ENCODE measurements at places on chromosomes 1 and 21. TPM values are rescaled to one million over a fixed set of nuclear protein-coding genes. Genes with fewer than 3 reads are reported as not detected.

Gene EXO1
- total RNA-seq, result 37.7 TPM

DNA sequence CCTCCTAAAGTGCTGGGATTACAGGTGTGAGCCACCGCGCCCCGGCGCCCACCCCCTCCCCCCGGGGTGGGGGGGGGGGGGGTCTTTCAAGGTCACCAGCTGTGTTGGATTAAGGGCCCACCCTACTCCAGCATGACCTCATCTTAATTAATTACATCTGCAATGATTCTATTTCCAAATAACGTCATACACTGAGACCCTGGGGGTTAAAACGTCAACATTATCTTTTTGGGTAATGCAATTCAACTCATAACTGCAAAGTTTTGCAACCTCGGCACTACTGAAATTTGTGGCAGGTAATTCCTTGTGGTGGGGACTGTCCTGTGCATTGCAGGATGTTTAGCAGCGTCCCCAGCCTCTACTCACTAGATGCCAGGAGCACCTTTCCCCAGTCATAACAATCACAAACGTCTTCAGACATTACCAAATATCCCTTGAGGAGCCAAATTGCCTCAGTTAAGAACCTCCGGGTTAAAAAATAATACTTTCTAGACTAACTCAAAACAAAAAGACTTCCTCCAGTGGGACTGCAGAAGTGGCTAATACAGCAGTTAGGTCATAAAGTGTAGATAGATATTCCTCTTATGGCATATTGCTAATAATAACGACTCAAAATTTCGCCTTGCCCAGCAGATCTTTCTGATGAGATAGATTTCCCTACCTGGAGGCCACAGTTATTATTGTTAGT is 233.0 kb upstream of the KAZN start:
- DNase-seq, result no peak

DNA sequence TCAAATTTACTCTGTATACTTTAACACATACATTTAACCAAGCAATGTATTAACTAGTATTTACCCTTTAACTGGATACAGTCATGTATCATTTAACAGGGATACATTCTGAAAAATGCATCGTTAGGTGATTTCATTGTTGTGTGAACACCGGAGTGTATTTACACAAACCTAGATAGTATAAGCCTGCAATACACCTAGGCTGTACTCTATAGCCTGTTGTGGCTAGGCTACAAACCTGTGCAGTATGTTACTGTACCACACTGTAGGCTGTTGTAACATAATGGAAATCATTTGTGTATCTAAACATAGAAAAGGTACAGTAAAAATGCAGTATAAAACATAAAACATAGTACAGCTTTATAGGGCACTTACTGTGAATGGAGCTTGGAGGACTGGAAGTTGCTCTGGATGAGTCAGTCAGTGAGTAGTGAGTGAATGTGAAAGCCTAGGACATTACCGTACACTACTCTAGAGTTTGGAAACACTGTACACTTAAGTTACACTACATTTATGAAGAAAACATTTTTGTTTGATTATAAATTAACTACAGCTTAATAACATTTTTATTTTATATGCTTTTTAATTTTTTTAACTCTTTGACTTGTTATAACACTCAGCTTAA is 21.3 kb downstream of the RGS4 start:
- DNase-seq, result peak; percentile 71

DNA sequence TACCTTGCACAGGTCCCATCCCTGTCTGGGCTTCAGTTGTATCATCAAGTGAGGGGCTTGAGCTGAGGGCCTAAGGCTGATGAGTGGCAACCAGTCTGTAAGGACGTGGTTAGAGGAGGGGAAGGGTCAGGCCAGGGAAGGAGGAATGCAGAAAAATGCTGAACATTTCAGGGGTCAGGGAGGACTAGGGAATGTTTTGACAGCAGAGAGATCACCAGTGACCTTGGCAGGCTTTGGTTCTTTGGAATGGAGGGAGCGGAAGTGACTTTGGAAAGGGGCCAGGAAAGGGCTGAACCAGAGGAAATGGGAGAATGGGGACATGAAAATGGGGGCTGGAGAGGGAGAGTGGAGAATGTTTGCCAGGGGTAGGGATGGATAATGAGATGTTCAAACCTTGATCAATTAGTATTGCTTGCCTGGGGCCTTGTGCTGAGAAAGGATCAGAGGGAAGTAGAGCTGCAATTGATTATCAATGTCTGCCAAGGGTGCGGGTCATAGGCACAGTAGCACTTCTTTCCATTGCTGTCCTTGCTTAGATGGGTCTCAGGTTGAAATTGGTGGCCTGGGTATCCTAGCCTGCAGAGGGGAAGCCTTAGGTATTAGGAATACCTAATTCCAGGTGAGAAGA is 7.4 kb downstream of the LDLRAP1 start:
- DNase-seq, result no peak

Gene SLC2A5
- total RNA-seq, result 0.57 TPM

Gene CFAP141
- not detected for total RNA-seq

GRCh38 chr21:32554832-32555638 is 30.3 kb downstream of the TCP10L start:
- DNase-seq, result no peak

DNA sequence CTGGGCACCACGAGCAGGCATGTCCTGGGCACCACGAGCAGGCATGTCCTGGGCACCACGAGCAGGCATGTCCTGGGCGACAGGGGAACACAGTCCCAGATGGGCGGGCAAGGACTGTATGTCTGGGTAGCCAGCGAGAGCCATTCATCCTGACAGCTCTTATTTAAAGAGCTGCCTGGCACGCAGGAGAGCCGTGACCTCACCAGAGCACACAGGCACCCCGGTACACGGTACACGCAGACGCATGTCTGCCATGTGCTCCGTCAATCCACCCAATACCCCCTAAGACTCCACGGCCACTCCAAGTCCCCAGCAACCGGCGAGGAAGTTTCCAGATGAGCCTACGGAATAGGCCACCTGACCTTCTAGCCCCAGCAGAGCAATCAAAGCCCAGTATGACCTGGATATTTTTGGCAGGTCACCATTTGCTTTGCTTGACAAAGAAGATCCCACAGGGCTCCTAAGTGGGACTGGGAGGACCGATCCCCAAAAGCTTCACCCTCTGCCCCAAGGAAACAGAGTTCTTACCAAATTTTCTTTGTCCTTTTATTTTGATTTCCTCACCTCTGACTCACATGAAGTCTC is 51.7 kb downstream of the CASZ1 start:
- DNase-seq, result no peak

Gene ADGRL2
- 1.2 TPM for total RNA-seq

Gene S100A2
- 24.8 TPM for total RNA-seq

Gene ARL8A
- 25.6 TPM for total RNA-seq

GRCh38 chr1:209603877-209604276 is 20.4 kb downstream of the CAMK1G start:
- DNase-seq, result no peak

- DNase-seq, result no peak
These were observed 33.3 kb upstream of the CNTN2 start for GRCh38 chr1:205009670-205010069.

Gene NHLH1
- 0.13 TPM for total RNA-seq

DNA sequence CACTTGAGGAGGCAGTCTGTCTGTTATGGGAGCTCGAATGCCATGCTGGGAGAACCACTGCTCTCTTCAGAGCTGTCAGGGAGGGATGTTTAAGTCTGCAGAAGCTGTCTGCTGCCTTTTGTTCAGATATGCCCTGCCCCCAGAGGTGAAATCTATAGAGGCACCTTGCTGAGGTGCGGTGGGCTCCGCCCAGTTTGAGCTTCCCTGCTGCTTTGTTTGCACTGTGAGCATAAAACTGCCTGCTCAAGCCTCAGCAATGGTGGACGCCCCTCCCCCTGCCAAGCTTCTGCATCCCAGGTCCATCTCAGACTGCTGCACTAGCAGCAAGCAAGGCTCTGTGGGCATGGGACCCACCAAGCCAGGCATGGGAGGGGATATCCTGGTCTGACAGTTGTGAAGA is 247.5 kb downstream of the LMX1A start:
- DNase-seq, result no peak

DNA sequence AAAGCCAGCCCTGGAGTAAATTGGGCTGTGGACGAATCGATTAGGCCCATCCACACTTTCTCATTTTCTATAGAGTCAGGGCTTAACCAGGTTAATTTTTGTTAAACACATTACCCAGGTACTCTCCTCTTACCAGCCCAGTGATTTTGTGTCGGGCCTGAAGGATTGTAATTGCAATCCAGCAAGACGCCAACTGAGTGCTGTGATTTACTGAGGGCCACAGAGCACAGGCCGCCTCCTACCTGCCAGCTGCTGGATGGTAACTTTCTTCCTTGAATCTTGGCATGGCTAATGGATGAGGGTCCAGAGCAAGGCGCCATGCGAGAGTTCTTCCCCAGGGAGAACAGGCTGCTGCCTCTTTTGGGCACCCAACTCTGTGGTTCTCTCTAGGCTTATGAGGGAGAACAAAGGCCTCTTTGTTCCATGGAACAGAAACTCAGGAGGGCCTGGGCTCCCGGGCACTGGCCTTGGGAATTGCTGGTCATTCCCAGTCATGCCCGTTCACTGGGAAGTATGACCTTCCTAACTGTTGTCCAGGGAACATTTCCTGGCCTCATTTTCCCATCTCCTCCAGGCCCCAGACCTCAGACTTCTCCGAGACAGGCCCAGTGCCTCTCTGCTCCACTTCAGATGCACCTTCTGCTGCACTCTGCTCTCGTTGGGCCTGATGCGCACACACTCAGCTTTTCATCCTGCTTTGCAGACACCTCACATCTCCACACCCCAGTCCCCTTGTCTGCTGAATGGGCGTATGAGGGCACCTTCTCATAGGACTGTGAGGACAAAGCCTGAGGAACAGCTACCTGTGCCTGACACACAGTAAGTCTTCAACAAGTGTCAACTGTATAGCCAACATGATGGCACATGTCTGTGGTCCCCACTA is 57.3 kb downstream of the SYF2 start:
- DNase-seq, result no peak

GRCh38 chr1:94103608-94104007 is 17.3 kb downstream of the ABCA4 start:
- no peak for DNase-seq

DNA sequence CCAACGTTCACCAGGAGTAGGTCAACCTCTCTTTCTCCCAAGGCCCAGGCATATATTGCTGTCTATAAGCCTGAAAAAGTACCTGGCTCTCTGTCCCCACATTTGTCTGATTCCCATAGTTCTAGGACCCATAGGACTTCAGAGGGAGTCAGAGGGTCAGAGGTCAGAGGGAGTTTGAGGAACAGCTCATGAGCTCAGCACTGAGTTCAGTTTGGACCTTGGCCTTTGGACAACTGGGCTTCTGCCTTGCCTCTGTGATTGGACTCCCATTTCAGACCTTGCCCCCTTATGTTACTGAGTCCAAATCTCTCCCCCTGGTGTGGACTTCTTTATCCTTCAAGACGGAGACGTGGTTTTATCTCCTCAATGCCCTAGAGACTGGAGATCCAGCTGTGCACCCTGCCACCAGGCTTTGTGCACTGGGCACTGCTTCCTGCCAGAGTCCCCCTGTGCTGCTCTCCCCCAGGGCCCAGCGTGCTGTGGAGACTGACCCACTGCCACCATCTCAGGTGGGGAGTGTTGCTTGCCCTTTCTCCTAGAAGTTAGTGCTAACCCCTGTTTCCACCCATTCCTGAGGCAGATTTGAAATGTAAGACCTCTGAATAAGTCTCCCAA is 3.2 kb downstream of the CTSE start:
- DNase-seq, result no peak

GRCh38 chr1:112991402-112992120 is 35.6 kb upstream of the SLC16A1 start:
- DNase-seq, result no peak

Gene LAMB3
- total RNA-seq, result 5.3 TPM

Gene PRRX1
- 3.7 TPM for total RNA-seq

DNA sequence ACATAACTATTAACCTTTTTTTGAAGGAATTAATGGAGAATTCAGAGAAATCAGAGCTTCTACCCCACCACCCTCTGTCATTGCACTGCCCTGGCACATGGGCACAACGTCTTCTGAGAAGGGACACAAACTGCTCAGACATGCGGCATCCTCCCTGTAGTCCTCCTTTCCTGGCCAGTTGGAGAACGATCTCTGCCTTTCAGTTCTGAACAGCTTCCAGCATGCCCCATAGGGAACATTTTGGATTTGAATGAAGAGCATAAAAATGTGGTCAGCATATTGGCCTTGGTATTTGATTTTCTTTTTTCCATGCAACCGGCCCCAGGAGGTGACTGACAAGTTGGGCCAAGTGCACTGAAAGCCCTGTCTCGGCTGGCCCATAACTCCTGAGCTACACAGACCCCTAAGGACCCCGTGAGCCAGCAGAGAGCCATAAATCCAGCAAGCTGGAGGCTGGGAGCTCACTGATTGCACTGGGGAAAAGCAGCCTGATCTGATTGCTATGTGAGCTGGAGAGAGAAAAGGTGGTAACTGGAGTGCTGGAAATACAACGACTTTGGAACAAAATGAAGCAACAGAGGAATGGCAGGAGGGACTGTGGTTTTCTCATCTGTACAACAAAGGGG is 10.9 kb upstream of the BLACAT1 start:
- no peak for DNase-seq

DNA sequence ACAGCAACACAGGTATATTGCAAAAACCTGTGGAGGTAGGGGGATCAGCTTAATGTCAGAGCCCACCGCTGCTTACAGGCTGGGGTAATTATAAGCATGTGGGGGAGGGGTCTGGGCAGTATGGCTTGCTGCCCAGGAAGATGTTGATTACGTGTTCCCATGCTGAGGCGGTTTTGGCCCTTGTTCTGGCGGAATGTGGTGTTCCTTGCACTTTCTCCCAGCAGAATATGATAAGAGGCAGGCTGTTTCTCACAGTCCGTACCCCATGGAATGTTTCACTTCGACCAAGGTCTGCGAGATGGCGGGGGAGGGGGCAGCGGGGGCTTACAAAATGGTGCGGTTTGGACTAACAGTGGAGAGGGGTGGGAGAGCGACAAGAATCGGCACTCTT is 9.8 kb upstream of the HPCAL4 start:
- peak; percentile 23 for DNase-seq

DNA sequence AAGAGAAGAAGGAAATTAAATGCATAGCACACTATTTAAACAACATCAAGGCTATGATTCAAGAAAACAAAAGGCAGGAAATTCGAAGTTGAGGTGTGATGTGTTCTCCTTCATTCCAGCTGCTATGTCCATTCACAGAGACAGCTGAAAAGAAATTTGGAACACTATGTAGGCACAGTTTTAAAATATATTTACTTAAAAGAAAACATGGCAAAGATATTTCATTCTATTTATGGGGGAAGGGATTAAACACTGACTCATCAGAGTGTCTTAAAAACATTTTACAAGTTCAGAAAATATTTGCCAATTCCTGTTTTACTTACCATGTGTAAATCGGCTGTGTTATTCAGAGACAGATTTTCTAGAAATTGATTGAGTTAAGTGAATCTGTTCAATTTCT is 39.4 kb upstream of the NGF start:
- DNase-seq, result peak; percentile 56

- DNase-seq, result no peak
These were observed 35.3 kb downstream of the PACC1 start for GRCh38 chr1:212379366-212379765.

Gene LAPTM5
- 1.2 TPM for total RNA-seq

DNA sequence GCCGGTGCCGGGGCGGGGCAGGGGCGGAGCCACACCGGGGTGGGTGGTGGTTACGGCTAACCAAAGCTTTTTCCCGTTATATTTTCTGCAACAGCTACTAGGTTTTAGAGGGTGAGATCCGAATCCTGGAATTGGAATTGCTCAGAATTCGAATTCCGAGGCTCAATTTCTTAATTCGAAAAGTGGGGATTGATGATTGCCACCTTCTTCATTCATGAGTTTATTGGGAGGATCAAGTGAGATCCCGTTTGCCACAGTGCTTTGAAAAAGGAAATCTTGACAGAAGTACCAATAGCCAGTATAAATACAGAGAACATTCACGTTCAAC is 207 bp upstream of the SVBP start:
- DNase-seq, result no peak

Gene GPR137B
- 11.1 TPM for total RNA-seq

Gene HES3
- total RNA-seq, result not detected

GRCh38 chr1:41482001-41482765 is 2.3 kb downstream of the EDN2 start:
- DNase-seq, result no peak
